WTC11 (cell line): ENCODE measurements at places on chromosomes 5 and 9.
A peak's percentile ranks its signal among the peaks of the same experiment; 100 is the strongest.

DNA sequence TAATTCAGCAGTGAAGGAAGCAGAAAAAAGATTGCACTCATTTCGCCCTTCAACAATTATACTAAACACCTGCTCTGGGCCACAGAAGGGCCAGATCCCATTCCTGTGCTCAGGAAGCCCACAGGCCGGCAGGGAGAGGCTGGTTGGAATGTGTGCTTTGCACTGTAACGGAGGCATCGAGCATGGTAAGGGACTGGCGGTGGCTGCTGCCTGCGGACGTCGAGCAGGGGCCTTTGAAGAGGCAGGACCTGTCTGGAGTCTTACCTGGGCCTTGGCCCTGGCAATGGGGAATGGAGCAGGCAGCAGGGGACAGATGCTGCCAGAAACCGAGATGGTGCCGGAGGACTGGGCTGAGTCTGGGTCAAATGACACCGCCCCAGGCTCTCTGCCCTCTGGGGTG lies 97.8 kb downstream of the KCNIP1 start:
- DNase-seq, result no peak

GRCh38 chr5:90326995-90327394 lies 82.6 kb downstream of the CETN3 start:
- DNase-seq, result no peak

- DNase-seq, result peak; percentile 52
Observed at GRCh38 chr9:18438300-18438925, 35.5 kb upstream of the ADAMTSL1 start.

- DNase-seq, result no peak
Observed at GRCh38 chr9:135896626-135897025, 10.7 kb downstream of the CAMSAP1 start.

- peak; percentile 79 for DNase-seq
Observed at GRCh38 chr5:35229076-35230037, 930 bp downstream of the PRLR start.

DNA sequence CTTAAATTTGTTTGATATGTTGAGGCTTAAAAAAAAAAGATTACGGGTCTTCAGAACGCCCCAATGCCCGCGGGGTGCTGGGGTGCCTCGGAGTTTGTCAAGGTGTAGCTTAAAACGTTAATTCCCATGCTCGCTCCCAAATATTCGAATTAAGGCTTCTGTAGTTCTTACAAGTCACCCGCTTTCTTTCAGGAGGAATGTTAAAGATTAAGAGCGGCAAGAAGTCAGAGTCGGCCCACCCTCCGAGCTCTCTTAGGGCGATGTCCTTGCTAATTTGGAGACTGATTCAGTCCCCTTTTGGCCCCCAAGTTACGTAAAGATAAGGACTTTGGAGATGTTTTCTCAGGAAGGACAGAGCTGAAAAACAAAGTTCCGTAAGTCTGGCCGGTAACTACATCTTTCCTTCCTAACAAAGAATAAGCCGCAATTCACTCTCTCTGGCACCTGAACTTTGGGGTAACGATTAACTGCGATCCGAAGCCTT lies 746 bp upstream of the NPM1 start:
- DNase-seq, result no peak
